ENCODE measurements at places on chromosomes 1 and 21.

DNA sequence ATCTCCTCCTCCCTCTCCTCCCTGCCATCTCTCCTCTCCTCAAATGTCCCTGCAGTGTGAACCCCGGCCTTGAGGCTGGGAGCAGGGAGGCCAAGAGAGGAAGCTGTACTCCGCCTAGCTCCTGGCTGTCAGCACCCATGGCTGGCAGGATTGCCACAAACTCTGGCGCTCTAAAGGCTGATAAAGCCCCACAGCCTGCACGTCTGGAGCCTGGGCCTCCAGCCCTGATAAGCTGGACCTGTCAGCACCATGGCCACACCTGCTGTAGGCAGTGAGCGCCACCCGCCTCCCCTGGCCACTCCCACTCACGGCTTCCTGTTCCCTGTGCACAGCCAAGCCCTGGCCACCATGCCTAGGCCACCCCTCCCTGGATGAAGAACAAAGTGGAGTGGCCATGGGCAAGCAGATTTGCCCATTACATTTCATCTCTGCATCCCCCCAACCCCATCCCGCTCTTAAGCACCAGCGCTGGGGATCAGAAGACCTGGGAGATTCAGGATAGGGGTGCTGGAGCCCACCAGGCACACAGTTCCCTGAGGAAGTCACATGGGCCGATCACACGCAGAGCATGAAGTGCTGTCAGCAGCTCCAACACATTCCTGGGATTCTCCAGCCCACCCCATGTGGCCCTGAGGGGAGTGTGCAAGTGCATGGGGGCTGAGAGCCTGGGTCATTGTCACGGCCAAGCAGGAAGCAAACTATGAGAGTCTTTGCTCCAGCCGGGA lies 24.2 kb upstream of the NPPB start:
- DNase-seq: no peak

- no peak for DNase-seq
Observed at GRCh38 chr1:41277371-41277975, 35.4 kb upstream of the SCMH1 start.

DNA sequence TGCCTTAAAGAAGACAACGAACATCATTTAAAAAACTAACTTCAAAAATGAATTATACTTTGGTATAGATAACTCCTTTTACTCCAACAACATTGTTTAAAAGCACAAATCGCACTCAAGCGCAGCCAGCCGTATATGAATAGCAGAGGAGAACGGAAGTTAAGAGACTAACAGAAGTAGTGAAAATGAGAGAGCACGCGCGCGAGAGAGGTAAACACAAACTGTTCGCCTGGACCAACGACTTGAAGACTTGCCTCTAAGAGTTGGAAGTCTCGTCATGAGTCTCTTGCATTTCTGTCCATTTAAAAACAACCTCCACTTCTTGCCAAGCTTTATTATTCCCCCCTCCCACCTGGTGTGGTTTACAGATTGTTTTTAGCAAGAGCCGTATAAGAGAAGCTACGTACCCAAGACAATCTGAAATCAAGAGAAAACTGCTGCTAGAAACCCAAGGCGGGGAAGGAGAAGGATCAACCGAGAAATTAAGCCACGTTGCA lies 479 bp downstream of the SELENOF start:
- no peak for DNase-seq

GRCh38 chr1:209585672-209586071 lies 2.2 kb downstream of the CAMK1G start:
- DNase-seq: no peak

DNA sequence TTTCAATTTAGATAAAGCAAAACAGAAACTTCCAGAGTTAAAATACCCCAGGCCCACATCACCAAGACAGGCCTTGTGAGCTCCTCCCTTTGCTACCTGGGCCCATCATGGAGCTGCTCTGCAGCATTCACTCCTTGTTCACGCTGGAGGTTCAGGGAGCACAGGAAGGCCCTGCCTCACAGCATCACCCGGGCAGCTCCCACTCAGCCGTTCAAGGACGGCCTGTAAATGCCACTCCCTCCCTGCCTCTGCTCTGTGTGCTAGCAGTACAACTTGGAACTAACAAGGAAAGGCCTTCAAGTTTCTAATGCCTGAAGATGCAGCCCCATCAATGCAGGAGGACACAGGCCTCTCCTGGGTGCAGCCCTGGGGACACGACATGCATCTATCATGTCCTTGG lies 11.6 kb downstream of the ATP5PO start:
- no peak for DNase-seq

DNA sequence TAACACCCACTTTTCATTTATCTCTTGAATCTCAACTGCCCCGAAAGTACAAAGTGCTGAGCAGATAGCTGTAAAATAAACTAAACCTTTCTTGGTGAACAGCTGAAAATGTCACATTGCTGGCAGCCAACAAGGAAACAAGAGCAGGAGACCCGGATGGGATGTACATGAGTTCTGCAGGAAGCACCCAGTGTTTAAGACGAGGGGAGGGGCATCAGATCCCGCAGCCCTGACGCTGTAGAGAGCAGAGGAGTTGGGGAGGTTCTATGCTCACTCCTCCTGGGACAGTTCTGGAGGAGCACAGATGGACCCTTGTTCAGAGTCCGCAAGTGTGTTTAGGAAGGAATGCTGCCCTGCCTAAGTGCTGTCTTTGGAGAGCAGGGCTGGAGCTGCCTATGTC lies 32.0 kb upstream of the EPHA8 start:
- DNase-seq: no peak

- no peak for DNase-seq
Observed at GRCh38 chr1:17635276-17635675, 95.8 kb downstream of the ARHGEF10L start.

GRCh38 chr1:43220905-43221778 lies 48.6 kb upstream of the TMEM125 start:
- DNase-seq: no peak

GRCh38 chr1:111735321-111735720 lies 3.9 kb downstream of the INKA2 start:
- DNase-seq: no peak

DNA sequence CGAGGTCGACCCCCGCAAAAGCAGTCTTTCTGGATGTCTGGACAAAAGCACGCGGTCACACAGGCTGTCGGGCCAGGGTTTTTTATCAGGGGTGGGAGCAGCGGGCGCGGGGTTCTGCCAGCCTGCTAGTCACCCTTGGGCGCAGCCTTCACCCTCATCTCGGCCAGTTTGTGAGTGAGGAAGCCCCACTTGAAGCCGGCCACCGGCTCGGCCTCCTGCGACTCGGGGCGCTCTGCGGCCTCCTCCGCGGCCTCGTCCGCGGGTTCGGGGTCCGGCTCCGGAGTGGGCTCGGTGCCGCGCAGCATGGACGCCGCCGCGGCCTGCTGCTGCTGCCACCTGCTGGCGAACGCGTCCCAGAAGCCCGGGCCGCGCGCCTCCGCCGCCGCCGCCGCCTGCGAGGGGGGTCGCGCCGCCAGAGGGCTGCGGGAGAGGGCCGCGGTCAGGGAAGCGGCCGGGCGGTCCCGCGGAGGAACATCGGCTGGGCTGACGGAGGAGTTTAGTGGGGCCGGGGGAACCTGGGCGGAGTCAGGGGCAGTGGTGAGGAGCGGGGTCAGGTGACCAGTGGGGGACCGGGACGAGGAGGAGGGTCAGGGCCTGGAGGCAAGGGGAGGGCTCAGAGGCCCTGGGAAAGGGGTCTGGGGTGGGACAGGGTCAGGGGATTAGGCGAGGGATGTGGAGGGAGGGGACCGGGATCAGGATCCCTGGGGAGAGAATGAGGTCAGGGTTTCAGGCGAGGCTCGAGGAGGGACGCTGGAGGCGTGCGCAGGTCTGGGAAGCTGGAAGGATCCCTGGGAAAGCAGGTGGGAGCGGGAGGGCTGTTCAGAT lies 4.5 kb downstream of the C1orf232 start:
- no peak for DNase-seq

GRCh38 chr1:224380003-224380402 lies 23.3 kb downstream of the CNIH4 start:
- DNase-seq: no peak

DNA sequence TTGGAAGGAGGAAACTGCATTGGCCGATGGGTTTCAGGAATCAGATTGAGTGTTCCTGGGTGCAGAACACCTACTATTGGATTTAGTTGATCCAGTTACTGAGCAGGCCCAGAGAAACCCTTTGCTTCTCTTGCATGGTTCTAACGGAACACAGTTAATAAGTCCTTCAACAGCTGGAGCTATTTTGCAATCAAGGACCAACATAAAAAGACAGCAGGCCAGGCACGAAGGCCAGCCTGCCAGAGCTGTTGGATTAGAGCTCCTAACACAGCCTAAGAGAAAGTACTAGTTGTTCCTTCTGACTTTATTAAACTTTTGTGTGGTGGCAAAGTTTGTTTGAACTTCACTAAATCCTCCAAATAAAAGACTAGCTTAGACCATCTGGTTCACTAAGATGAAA lies 148.0 kb upstream of the LMO4 start:
- DNase-seq: no peak

- peak; percentile 32 for DNase-seq
Observed at GRCh38 chr1:38064197-38064903, 17.8 kb upstream of the POU3F1 start.

GRCh38 chr1:83776913-83777757 lies 221.8 kb downstream of the TTLL7 start:
- no peak for DNase-seq

DNA sequence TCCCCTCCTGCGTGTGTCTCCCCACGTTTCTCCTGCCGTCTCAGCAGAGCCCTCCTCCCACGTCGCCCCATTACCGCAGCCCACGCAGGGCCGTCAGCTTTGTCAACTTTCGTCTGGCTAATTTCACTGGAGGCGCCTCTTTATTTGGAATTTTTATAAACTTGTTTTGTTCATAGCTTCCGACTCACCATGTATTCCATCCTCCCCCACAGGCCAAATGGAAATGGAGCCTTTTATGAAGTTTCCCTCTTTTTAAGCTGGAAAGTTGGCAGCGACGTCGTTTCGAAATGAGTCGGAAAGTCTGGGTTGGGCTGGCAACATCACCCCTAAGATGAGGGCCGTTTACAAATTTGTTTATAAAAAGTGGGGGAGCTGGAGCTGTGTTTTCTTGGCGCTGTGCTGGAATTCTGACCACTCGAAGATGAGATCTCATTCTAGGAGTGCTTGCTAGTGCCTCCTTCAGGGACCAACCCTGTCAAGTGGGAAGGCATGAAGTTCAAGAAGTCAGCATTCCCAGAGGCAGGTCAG lies 23.7 kb upstream of the SLC45A1 start:
- DNase-seq: no peak

DNA sequence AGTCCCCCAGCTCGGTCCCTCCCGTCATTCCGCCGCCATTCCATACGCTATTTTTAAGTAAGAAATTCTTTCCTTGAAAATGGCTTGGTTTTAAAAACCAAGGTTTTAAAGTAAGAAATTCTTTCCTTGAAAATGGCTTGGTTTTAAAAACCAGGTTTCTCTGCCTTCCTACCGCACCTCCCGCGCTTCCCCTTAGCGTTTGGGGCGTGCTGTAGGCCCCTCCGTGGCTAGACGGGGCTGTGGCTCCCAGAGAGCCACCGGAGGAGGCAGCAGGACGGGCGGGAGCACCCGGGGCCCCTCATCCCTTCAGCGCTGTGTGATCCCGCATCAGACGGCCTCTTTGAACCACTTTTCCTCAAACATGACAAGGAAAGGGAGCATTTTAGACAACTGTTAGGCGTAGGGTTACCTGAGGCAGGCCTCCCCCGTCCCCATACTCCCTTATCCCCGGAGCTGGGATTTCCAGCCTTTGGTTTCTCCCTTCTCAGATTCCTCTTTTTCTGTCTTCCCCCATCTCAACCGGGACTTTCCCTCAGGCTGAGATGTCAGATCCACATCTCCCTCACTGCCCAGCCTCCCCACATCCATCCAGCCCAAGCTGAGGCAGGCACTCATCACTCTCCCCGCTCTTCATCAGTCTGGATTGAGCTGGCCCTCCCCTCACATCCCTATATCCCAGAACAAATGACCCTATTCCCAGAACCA lies 541 bp upstream of the CD58 start:
- no peak for DNase-seq

- peak; percentile 3 for DNase-seq
Observed at GRCh38 chr1:233790662-233791371, 113.7 kb upstream of the SLC35F3 start.

- DNase-seq: no peak
Observed at GRCh38 chr1:118442214-118442613, 257.2 kb upstream of the SPAG17 start.

GRCh38 chr21:17823846-17824245 lies 4.7 kb upstream of the C21orf91 start:
- DNase-seq: no peak

GRCh38 chr1:19081218-19081893 lies 124.9 kb upstream of the IFFO2 start:
- DNase-seq: no peak

DNA sequence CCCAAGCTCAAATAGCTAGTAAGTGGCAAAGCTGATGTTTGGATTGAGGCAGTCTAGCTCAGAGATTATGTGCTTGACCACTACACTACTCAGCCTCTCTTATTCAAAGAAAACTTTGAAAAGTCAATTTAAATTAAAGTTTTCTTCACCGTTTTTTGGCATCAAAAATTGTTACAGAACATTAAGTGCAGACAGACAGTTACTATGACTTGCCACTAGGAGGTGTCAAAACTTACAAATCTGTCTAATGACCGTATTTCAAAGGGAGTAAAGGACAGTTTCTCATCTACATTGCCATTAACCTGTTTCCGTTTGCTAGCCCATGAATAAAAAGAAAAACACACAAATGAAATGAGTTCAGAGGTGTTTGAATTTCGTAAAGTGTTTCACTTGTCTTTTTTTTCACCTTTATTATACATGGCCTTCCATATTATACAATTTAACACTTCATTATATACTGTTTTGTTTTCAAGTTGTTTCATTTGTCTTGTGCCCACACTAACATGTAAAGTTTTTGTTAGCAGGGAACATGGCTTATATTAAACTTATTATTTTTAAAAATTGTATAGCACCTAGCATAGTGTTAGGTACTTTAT lies 57.4 kb upstream of the MTF2 start:
- DNase-seq: no peak

- no peak for DNase-seq
Observed at GRCh38 chr1:31327381-31327780, 30.5 kb downstream of the ZCCHC17 start.

All from AG04450 (cell line).